ENCODE measurements at places on chromosomes 1 and 21.

GRCh38 chr1:177033628-177034027 lies 130.9 kb downstream of the ASTN1 start:
- no peak for DNase-seq

DNA sequence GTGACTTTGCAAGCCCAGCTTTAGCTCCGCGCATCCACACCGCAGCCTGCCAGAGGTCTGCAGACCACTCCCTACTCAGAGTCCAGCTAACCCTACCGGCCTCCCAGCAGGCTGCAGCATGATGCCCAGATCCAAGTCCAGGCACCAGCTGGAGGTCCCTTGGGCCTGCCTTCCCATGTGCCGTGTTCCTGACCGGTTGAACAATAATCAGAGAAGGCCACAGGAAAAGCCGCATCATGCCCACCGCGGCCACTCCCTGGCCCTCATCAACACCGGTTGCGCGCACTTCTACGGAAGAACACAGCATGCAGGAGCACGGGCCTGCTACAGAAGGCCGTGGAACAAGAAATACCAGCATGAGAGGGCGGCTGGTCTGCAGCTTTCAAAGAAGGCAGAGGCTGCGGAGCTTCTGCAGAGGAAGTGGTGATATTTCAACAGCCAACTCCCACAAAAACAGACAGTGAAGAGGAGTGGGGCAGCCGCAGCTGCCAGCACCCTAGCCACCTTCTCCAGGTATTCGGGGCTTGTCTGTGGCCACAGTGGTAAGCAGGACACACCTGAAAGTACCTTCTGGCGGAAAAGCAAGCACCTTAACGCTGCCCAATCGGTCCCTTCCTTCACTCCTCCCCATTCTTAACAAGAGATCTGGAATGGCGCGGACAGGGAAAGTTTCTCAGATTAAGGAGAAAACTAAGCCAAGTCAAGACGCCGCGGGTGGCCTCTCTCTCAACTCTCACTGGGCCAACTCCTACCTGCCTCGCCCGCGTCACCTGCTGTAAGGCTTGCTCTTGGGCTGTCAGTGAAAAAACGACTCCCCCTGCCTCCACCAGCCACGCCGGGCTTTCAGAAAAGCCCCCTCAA lies 1.5 kb downstream of the PGBD5 start:
- DNase-seq: no peak

- no peak for DNase-seq
Observed at GRCh38 chr1:98398649-98399048, 262.9 kb upstream of the SNX7 start.

DNA sequence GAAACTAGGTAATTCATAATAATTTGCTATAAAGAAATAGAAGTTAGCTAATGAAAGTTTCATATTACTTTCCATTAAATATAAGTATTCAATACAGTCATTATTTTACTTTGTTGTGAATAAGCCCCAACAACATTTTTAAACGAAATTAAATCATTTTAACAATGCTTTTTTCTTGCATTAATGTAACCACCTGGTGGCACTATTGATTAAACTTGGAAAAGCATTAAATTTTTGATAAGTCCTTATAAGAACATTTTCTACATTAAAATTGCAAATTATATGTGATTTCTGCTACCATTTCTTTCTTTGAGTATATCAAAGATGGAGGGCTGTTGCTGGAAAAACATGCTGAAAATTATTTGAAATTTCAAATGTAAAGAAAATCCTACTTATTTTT lies 918.8 kb upstream of the TMPRSS15 start:
- DNase-seq: no peak

DNA sequence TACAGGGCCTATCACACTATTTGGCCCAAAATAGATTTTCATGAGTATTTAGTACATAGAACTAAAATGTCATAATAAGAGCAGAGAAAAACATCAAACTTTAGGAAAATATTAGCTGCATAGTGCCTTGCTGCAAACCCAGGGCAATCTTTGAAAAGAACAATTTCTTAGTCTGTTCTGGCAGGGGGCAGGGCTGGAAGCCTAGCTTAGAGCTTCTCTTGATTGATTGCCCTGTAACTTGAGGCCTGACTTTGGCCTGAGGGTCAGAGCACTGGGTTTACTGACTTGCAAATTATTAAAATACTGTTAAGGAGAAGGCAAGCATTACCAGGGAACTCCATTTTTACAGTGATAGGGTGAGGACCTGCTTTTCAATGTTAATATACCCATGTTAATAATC lies 115.8 kb upstream of the SPAG17 start:
- DNase-seq: no peak

DNA sequence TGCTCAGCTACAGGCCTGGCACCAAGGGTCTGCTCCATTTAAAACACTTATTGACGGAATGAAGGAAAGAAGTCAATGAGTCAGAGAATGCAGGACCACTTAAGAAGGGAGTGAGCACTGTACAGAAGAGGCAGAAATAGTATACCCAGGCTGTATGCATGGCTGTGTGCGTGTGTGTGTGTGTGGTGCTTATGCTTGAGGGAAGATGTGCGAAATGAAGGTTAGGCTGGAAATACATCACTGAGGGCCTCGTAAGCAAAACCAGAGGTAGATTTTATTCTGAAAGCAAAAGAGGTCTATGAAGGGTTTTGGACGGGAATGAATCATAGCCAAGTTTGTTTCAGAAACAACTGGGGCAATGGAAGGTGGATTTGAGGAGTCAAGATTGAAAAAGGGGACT lies 9.7 kb upstream of the ADGRB2 start:
- no peak for DNase-seq

DNA sequence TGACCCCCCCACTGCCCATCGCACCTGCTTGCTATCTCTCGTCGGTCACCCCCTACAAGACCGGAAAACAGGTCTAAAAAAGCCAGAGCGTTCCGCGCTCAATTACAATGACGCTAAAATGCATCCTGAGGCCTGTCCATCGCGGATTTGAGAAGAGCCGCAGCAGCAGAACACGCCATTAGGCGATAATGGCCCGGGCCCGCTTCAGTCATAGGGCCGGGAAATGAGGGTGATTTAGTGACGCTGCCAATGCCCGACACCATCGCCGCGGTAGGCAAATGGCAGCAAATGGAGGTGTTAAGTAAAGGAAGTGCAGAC lies 64.1 kb upstream of the SSX2IP start:
- no peak for DNase-seq

DNA sequence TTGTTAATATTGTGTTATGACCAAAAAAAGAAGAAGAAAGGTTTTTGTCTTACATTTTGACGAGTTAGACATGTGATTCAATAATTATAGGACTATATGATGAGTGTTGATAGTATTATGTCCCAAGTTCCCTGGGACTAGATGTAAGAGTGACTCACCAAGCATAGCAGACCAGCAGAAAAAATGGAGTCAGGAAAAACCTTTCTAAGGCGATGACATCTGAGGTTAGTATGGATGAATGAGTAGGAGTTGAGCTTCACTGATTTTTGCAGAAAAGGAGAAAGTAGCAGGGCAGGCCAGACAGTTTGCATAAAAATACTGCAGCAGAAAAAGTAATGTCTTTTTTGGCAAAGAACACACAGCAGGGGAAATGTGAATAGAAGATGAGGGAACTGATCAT lies 1041.3 kb upstream of the ADGRL4 start:
- no peak for DNase-seq

GRCh38 chr1:203036135-203036534 lies 9.8 kb downstream of the PPFIA4 start:
- DNase-seq: no peak

Data from hematopoietic multipotent progenitor cell treated with erythropoietin and hydrocortisone succinate and interleukin-3 and kit ligand, for 17 days (in vitro differentiated cells).